ENCODE measurements at places on chromosomes 12 and 14. TPM values are rescaled to one million over a fixed set of nuclear protein-coding genes. Genes with fewer than 3 reads are reported as not detected.
A peak's percentile ranks its signal among the peaks of the same experiment; 100 is the strongest.

KRT73 gene
- total RNA-seq, result not detected

TAS2R20 gene
- total RNA-seq, result not detected

TMEM179 gene
- 10.5 TPM for total RNA-seq

NXPH4 gene
- not detected for total RNA-seq

POP5 gene
- 43.7 TPM for total RNA-seq

CIDEB gene
- total RNA-seq, result 168 TPM

SCN8A gene
- 3.5 TPM for total RNA-seq

ZFHX2 gene
- total RNA-seq, result 0.95 TPM

MYRFL gene
- not detected for total RNA-seq

CLEC9A gene
- total RNA-seq, result not detected

KLC1 gene
- 205 TPM for total RNA-seq

VASH1 gene
- 1.9 TPM for total RNA-seq

GARIN6 gene
- not detected for total RNA-seq

NRL gene
- total RNA-seq, result not detected

ADAM21 gene
- total RNA-seq, result not detected

MAP3K9 gene
- total RNA-seq, result 12.7 TPM

GRCh38 chr12:60465060-60465459, 869.2 kb downstream of the SLC16A7 start:
- DNase-seq, result no peak

GRCh38 chr12:124336742-124337520, 42.0 kb downstream of the RFLNA start:
- no peak for DNase-seq

GRCh38 chr12:16857456-16857923, 251.5 kb upstream of the LMO3 start:
- no peak for DNase-seq

DNA sequence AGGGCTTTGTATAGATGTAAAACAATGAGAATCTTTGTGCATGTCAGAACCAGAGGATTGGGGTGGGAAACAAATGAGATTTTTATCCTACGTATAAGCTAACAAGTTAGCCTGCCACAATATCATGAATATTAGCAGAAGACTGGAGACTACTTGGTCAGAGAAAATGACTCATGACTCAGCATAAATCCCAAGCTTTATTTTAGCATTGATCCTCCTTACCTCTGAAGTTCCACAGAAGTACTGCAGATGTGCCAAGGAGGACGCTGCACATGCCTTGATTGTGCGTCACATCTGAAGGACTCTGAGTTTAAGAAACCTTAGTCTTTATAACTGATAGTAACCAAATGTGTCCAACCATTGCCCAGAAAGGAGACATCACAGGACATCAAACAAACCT, 234.0 kb upstream of the RPL10L start:
- DNase-seq, result no peak

- no peak for DNase-seq
These were observed 22.2 kb downstream of the DUSP16 start for GRCh38 chr12:12540261-12541013.

DNA sequence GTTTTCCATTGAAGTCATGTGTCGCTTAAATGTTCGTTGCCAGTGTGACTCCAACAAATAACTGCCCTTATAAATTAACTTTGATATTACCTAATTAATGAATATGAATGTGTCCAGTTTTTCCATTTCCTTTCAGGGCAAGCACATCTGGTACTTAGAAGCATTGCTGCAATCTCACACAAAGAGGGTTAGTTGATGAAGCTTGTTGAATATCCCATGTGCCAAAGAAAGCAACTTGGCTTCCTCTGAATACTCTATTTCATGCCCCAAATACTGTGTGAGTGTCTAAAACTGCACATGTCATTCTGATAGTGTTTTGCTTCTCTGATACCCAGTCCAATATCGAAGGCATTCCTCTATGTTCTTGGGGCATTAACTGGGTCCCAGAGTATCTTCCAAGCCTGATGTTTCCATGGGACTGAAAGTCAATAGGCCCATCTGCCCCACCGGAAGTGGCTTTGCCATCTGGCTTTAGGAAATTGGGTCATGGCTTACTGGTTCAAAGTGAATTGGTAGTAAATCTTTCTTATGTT, 75.8 kb upstream of the CNTN1 start:
- no peak for DNase-seq

DNA sequence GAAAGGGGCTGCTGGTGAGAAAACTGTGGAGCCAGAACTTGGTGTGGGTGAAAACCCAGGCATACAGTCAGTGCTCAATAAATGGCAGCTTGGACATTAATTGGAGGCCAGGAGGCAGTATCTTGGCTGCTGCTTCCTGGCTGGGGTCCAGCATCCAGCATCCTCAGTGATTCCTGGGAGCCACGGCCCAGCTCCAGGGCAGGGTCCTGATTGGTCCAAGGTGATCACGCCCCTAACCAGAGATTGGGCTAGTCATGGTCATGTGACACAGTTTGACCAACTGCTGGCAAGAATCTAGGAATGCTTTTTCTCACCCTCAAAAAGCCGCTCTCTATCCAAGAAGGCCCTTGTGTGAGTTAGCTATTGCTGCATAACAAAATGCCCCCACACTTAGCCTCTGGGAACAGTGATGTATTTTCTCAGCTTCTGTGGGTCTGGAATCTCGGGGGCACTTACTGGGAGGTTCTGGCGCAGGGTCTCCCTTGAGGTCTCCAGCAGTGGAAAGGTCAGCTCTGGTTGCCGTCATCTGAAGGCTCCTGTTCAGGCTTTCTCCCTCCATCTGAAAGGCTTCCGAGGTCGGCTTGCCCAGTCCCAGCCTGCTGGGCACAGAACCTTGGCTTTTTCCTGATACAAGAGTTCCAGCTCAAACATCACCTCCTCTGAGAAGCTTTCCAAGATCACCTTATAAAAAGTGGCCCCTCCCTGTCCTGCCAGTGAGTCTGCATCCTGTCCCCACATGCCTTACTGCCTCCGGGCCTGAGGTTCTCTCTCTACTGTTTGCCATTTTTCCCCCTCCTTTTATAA, 119.2 kb upstream of the NCOR2 start:
- no peak for DNase-seq

DNA sequence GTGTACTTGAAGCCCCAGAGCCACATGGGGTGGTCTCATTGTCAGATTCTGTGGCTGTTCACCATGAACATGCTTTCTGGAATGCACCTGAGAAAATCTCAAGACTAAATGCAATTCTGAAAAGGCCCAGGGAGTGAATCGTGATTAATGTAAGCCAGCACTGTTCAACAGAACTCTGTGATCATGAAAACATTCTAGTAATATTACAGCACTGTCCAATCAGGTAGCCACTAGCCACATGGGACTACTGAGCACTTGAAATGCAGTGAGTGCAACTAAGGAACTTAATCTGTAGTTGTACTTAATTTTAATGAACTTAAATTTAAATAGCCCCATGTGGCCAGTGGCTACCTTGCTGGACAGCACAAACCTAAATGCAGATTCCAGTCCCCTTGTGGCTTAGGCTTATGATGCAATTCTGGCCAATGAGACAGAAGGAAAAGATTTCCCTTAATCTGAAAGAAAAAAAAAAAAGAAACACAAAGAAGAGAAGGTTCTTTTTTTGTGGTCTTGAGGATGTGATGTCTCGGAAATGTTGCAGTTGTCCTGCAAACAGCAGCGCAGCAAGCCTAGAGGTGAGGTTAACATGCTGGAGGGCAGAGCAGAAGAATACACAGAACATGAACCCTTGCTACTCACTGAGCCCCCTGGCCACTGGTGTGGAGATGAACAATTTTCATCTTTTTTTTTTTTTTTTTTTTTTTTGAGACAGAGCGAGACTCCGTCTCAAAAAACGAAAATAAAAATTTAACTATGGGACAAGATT, 48.2 kb downstream of the SPPL3 start:
- DNase-seq, result no peak

GRCh38 chr14:33897878-33898535, 52.9 kb downstream of the EGLN3 start:
- DNase-seq, result no peak

- DNase-seq, result no peak
These were observed 440.6 kb upstream of the CCDC196 start for GRCh38 chr14:66045572-66046021.

GRCh38 chr14:43898687-43899086, 608.4 kb downstream of the FSCB start:
- no peak for DNase-seq

DNA sequence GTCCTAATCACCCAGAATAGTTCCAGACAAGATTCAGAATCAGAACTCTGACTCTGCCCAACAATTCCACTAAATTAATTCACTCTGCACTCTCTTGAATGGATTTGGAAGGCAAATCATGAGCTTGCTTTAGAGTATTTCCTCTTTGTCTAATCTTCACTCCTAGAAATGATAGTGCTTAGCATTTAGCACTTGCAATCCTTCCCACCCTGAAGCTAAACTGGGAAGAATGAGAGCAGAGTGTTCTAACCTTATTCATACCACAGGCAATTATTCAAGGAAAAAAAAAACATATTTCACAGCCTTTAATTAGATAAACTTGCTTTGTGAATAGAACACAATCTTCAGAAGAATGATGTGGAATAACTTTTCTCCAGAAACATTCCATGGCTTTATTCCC, 264.6 kb downstream of the PAWR start:
- no peak for DNase-seq

DNA sequence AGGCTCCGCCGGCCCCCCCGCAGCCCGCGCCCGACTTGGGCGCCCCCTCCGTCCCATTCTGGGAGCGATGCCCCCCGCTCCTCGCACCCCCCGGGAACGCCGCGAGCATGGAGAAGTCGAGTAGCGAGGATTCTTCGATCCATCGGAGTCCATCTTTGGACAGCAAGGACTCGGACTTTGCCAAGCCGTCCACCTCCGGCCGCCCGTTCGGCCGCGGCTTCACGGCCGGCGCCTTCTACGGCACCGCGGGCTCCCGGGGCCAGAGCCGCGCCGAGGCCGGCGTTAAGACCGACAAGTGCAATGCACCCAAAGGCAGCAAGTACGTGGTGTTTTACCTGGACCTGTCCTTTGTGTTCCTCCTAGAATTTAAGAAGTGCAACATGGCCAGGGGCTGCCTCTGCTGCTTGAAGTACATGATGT, 123.6 kb downstream of the TSPAN9 start:
- DNase-seq, result no peak

DNA sequence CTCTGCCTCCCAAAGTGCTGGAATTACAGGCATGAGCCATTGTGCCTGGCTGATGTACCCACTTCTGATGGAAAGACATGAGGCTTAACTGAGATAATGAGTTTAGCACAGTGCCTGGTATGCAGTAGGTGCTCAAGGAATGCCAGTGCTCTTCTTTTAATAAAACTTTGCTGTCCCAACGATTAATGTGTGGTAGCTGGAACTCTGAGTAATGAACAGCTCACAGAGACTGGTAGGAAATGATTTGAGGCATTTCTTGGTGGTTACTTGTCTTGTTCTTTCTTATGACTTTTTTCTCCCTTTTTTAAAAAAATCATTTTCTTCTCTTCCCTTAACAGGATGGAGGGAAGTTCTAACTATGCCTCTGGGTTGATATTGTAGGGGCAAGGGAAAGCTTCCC, 235.7 kb upstream of the PWP1 start:
- DNase-seq, result no peak

- no peak for DNase-seq
These were observed 70.8 kb downstream of the CCDC88C start for GRCh38 chr14:91346838-91347173.

- DNase-seq, result peak; percentile 59
These were observed 112.8 kb downstream of the CHST11 start for GRCh38 chr12:104569346-104570173.

GRCh38 chr14:59332727-59333126, 132.5 kb downstream of the GPR135 start:
- no peak for DNase-seq

- DNase-seq, result no peak
These were observed 557.2 kb upstream of the STXBP6 start for GRCh38 chr14:25607192-25607591.

- no peak for DNase-seq
These were observed 16.4 kb upstream of the KSR2 start for GRCh38 chr12:117985182-117985581.

DNA sequence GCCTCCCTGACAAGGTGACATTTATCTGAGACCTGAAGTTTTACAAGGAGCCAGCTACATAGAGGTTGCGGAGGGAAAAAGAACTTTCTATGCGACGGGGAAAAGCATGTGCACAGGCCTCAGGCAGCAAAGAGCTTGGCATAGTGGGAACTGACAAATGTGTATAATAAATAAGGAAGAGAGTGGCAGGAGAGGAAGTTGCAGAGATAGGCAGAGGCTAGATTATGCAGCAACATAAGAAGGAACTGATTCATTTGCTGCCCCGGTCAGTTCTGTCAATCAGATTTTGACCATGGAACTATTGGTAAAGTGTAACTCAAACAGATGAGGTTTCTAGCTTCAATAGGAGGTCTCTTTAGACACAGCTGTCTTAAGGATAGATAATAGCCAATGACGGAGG, 33.7 kb upstream of the RIC8B start:
- DNase-seq, result no peak

DNA sequence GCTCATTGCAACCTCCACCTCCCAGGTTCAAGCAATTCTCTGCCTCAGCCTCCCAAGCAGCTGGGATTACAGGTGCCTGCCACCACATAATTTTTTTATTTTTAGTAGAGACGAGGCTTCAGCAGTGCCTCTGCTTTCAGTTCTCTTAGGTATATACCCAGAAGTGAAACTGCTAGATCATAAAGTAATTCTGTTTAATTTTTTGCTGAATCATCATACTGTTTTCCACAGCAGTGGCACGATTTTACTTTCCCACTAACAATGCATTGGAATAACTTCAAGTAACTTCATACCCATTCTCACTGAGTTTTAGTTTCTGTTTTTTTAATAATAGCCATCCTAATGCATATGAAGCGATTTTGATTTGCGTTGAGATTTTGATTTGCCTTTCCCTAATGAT, 148.0 kb upstream of the G2E3 start:
- DNase-seq, result no peak

Data from transverse colon (tissue), 4 donors.